ENCODE measurements at places on chromosomes 6 and 20.
A peak's percentile ranks its signal among the peaks of the same experiment; 100 is the strongest.

- no peak for ATAC-seq
Observed at GRCh38 chr6:44661221-44662008, 273.9 kb downstream of the CDC5L start.

- ATAC-seq = no peak
Observed at GRCh38 chr6:21348146-21348503, 245.4 kb upstream of the SOX4 start.

- no peak for ATAC-seq
Observed at GRCh38 chr20:47508278-47508677, 6.6 kb downstream of the NCOA3 start.

GRCh38 chr6:71204741-71205140 lies 83.9 kb upstream of the OGFRL1 start:
- no peak for ATAC-seq

DNA sequence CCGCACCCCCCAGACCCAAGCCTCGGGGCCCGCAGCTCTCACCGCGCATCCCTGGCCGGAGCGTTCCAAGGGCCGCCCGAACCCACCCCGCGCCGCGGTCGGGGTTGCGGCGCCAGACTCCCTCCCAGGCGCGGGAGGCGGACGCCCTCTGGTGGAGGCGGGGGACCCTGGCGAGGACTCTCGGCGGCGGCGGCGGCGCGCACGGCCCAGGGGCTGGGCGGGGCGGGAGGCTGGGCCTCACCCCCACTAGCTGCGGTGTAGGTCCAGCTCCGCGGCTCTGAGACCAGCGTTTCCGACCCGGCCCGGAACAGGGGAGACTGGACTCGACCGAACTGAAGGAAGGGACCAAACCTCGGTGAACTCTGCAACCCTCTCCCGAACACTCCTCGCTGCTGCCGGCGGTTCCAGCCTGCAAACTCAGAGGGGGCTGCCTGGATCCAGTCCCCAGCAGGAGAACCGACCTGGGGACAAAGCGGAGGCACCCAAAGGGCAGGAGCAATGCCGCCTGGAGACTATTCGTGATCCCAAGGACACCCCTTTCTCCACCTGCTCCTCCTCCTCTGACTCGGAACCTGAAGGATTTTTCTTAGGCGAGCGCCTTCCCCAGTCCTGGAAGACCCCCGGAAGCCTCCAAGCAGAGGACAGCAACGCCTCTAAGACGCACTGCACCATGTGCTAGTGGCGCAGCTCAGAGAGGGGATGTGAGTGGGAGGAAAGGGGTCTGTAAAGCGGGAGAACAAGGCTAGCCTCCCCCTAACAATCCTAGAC lies 859 bp upstream of the TOMM6 start:
- ATAC-seq = peak; percentile 77

GRCh38 chr6:155128977-155129376 lies 133.9 kb downstream of the TIAM2 start:
- ATAC-seq = no peak

DNA sequence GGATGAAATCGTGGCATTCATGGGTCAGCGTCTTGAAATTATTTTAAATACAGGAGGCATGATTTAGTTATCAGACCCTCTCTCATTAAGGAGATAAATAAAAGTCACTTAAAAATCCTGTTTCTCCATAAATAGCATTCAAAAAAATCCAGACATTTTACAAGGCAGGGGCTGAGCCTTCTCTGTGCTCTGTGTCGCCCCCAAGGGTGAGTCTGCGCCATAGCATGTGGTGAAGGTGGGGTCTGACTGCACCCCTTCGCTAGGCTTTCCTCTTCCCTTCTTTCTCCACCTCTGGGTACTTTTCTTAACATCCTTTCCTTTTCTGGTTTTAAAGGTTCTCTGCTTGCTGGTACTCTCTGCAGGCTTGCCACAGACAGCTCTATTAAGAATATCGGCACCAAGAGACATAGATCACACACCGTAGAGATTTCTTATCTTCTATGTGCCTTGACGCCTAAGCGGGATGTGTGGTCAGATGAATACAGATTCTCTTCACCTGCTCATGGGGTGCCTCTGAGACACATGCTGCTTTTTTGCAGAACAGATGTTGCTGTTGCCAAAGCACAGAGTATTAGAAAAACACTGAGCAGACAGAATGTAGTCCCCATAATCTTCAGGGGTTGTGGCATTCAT lies 20.1 kb upstream of the FAM209A start:
- no peak for ATAC-seq
